Endothelial cell of umbilical vein (primary cell): ENCODE measurements at places on chromosomes 11 and 22. TPM values are rescaled to one million over a fixed set of nuclear protein-coding genes. Genes with fewer than 3 reads are reported as not detected.

DNA sequence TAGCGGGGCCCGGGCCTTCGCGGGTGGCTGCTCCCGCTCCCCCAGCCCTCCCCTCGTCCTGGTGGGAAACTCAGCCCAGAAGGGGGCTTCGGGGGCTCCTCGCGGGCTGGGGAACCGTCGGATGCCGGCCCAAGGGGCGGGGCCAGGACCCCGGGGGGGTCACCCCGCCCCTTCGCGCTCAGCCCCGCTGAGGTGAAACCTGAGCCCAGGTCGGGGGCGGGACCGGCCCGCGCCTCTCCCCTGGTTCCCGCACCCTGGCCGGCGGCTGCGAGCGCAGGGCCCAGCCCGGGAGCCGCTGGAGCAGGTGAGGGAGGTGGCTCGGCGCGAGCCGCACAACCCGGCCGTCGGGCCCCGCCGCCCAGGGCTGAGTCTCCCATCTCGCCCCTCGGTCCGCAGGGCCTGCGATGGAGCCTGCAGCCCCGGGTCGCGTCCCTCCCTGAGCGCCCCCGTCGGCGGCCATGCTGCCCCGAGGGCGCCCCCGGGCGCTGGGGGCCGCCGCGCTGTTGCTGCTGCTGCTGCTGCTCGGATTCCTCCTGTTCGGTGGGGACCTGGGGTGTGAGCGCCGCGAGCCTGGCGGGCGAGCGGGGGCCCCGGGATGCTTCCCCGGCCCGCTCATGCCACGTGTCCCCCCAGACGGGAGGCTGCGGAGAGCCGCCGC is at the start of gene LARGE2:
Gene LARGE2, plus strand, starts transcription at position 232 of the 658 bp plus-strand sequence. Its CDS starts 227 bp downstream, at position 459.
- H3K4me1 ChIP-seq = peaks cover 3% of the 10 kb centered on the region
- no peak within 1 kb of the TSS for H3K4me3 ChIP-seq
- no peaks in the 10 kb centered on the region for H3K36me3 ChIP-seq
- peaks cover 30% of the 10 kb centered on the region for H3K27me3 ChIP-seq

DNA sequence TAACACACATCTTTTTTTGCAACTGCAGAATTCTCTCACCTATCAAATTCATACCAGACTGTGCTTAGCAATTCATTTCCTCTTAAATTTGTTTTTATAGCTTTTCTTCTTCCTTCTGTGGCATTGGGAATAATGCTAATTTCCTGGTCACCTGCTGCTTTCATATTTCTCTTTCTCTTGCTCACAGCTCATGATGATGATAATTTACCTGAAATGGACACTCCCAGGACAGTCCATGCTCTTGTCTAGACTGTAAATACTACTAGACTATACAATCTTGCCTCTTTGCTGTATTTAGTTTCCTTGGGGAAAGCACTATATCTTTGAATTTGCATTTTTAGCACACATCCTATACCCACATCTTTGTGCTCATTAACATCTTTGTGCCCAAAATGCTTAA is 15.5 kb downstream of the CASP5 start:
- H3K36me3 ChIP-seq = no peaks in the 10 kb centered on the region
- peaks cover 12% of the 10 kb centered on the region for H3K4me1 ChIP-seq
- no peaks in the 10 kb centered on the region for H3K27me3 ChIP-seq
- no peak overlapping the region for H3K27ac ChIP-seq
- no peak overlapping the region for H3K4me3 ChIP-seq
- DNase-seq = no peak

GRCh38 chr11:37747121-37747520 is 1149.1 kb upstream of the RAG2 start:
- DNase-seq = no peak
- H3K36me3 ChIP-seq = no peaks in the 10 kb centered on the region
- no peaks in the 10 kb centered on the region for H3K4me1 ChIP-seq
- H3K4me3 ChIP-seq = no peak overlapping the region
- no peak overlapping the region for H3K27ac ChIP-seq

The CYTH4 gene
- not detected in 2 replicates for total RNA-seq

The LRRC75B gene
- 6.4 and 8.9 TPM in 2 replicates for total RNA-seq

DNA sequence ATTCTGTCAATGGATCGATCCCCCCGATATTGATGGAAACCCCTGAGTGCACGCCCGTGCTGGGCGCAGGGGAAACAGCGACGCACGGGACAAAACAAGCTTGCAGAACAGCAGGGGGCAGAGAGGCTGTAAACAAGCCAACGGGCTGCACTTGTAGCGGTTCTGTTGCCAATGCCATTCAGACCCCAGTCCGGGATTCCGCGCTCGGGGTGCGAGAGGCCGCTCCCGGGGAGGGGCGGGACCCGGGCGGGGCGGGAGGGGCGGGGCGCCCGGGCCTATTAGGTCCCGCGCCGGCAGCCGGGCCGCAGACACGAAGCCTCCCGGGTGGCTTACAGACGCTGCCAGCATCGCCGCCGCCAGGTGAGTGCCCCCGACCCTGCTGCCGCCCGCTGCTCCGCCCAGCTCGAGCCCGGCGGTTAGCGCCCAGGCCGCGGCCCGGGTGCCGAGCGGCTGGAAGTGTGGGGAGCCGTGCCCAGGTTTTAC is at the start of gene BIK:
Gene BIK, plus strand, starts transcription at position 307 of the 483 bp plus-strand sequence. CDS start 13,273 bp downstream, outside the sequence.
- H3K36me3 ChIP-seq = no peaks in the 10 kb centered on the region
- no peak within 1 kb of the TSS for H3K27ac ChIP-seq
- peaks cover 26% of the 10 kb centered on the region for H3K27me3 ChIP-seq
- H3K4me1 ChIP-seq = no peaks in the 10 kb centered on the region

DNA sequence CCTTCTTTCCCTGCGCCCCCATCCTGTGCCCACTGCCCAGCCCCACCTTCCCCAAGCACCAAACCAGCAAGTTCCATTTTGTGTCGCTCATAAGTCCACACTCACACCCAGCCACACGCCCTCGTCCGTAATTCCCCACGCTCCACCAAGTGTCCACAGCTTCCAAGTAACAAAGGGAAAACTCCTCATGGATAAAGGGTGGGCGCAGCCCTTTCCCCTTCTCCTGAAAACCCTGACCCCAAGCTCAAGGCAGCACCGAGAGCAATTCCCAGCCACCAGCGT is 458 bp downstream of the FXYD6 start:
- H3K36me3 ChIP-seq = no peaks in the 10 kb centered on the region
- peaks cover 63% of the 10 kb centered on the region for H3K27me3 ChIP-seq
- no peak overlapping the region for H3K4me3 ChIP-seq
- no peak for DNase-seq
- no peaks in the 10 kb centered on the region for H3K4me1 ChIP-seq
